IPS DF 19.7 (cell line): ENCODE measurements at places on chromosomes 13 and 19.

DNA sequence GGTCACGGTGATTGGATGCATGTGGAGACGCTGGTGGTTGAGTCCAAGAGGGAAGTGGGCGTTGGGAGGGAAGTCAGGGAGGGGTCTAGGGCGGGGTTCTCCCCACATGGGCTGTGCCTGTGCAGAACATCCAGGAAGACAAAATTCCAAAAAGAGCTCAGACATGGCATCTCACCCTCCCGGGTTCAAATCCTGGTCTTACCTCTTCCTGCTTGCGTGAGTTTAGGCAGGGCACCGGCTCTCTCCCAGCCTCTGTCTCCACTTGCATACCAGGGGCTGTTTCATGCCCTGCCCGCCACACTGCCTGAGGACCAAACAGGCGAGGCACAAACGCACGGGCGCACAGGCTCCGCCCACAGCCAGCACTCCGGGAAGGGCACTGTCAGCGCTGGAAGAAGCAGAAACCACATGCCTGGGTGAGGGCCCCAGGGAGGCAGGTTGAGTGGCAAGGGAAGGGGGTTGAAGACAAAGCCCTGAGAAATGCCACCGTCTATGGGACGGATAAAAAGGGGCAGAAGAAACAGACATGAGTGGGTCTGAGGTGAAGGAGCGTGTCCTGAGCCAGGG is 123.6 kb upstream of the SOX1 start:
- DNase-seq: no peak

DNA sequence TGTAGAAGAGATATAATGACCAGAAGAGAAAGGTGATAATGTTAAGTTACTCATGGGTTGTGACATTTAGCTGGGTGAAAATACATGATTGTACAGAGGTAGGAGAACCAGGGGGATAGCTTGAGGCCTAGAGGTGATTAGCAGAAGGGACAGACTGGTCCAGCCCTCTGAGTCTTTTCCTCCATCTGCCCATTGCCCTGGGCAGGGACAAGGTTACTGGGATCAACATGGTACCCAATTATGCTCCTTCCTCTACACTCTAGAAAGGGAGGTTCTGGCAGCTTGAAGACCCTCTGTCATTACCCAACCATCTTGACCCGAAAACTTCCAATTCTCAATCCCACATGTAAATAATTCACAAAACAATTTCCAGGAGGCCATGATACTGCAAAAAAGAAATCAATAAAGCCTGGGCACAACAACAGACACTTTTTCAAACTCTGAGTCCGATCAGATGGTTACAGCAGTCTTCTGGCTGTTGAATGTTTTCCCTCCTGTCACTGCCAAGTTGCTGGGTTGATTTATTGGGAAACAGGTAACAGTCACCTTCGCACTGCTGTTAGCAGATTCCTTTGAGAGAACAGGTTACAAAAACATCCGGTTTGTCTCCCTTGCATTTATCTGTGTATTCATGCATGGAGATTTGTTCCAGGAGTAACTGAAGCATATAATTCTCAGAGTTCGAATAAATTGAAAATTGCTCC is 239.1 kb upstream of the HTR2A start:
- DNase-seq: no peak

- no peak for DNase-seq
Observed at GRCh38 chr13:48842316-48842715, 133.4 kb upstream of the FNDC3A start.

DNA sequence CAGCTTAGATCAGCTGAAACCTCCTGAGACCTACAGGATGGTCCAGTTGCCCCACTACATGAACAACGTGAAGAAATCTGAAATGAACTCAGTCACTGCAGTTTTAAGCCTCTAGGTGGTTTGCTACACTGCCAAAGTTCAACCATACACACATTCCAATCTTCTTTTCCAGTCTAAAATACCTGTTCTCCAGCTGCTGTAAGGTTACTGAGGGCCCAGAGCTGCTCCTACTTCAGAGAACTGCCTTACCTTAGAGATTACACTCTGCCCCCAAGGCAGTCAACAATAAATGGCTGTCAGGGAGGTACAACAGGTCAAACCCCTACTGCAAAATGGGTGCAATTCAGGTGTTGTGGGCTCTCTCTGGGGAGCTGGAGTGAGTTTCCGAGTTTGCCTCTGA is 154.1 kb upstream of the MIR17HG start:
- no peak for DNase-seq
